ENCODE measurements at places on chromosomes 4 and X. TPM values are rescaled to one million over a fixed set of nuclear protein-coding genes. Genes with fewer than 3 reads are reported as not detected.

- no peak overlapping the region for H3K27ac ChIP-seq
- H3K27me3 ChIP-seq = no peaks in the 10 kb centered on the region
- no peaks in the 10 kb centered on the region for H3K4me1 ChIP-seq
- no peak overlapping the region for H3K4me3 ChIP-seq
- no peak for DNase-seq
These were observed 15.8 kb downstream of the RPL39 start for GRCh38 chrX:119775517-119776238.

DNA sequence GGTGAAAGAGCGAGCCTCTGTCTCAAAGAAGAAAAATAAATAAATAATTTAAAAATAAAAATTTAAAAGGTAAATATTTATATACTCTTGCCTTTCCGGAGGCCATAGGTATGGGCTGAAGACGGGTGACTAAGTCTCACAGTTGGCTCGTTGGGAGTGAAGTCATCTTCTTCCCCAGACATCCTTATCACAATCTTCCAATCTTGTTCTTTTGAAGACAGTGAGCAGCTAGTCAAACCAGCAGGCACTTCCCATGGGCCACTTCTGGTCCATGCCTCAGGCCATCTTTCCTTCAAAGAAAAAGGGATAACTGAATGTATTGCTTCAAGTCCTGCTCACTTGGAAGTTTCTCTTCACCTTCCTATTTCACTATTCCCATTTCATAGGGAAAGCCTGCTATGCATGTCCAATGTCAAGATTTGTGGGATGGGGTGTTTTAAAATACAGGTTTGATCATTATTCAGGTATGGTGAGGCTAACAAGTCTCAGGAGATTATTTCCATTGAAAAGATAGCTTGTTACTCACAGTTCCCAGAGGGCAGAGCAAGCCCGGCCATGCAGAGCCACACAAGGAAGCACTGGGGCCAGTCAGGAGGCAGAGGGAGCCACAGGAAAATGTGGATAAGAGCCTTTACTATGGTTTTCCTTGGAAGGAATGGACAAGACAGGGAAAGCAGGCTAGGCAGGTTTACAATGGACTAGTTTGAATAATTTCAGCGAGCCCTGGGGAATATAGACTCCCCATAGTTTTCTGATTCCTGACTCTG lies 33.3 kb upstream of the VCX2 start:
- H3K27me3 ChIP-seq = no peaks in the 10 kb centered on the region
- H3K4me1 ChIP-seq = no peaks in the 10 kb centered on the region
- H3K27ac ChIP-seq = no peak overlapping the region
- no peaks in the 10 kb centered on the region for H3K36me3 ChIP-seq
- DNase-seq = no peak

Gene GAGE13
- total RNA-seq = not detected

Gene MAGEE2
- total RNA-seq = not detected

Measured in upper lobe of right lung (tissue), 1 donor.